Stimulated activated CD4-positive, alpha-beta T cell treated with anti-CD3 and anti-CD28 coated beads, Interleukin-2, amount 100 ng/mL, for 24 hours (primary cell): ENCODE measurements at places on chromosomes 6 and 20.

- no peak for DNase-seq
Measured at GRCh38 chr6:17700421-17701416, 6.0 kb downstream of the NUP153 start.

- no peak for DNase-seq
Measured at GRCh38 chr6:14129575-14129974, 12.0 kb downstream of the CD83 start.

- DNase-seq: no peak
Measured at GRCh38 chr6:161274488-161274858, 612 bp upstream of the AGPAT4 start.

- DNase-seq: no peak
Measured at GRCh38 chr6:14365393-14365792, 247.8 kb downstream of the CD83 start.

DNA sequence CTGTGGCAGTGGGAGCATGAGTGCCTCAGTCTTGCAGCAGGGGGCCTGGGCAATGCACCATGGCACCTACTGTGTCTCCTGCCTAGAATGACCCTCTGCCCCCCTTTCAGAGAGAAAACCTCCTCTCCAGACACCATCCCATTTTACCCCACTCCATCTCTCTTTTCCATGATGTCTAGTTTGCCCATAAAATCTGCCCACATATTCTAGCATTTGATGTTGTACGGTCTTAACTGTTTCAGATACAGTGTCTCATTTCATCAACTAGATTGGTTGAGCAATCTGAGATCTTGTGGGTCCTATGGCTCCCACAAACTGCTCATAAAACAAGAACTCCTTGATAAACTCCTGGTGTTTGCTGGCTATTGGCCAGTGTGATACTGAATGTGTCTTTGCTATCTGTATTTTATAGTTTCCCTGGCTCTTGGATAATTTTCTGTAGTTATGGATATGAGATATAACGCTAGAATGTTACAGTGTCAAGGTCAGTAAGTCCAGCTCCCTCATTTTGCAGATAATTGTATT lies 8.1 kb downstream of the PNPLA1 start:
- DNase-seq: no peak

DNA sequence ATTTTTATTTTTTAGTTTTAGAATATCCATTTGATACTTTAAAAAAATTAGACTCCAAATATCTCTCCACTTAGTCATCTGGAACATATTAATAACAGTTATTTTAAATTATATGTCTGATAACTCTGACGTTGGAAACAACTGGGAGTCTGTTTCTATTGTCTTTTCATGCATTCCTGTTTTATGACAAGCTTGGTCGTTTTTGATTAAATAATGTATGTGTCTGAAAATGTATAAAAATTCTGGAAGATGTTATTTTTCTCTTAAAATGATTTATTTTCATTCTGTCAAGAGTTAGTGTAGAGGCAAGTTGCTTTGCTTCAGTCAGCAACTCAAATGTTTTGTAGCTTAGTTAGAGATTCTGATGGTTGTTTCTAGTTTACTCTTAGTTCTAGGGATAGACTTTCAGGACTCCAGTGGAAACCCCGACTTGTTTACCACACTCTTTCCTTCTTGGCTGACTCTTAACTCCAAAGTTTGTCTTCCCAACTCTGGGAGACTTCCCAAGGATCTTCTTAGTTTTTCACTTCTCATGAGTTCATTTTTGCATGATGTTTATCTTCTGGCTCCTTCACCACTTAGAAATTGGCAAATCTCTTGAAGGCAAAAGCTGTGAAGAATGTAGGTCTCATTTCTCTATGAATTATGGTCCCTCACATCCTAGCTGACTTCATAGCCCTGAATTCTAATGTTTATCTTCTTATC lies 190.9 kb downstream of the LAMA2 start:
- DNase-seq: no peak
